ENCODE measurements at places on chromosomes 4 and X.

DNA sequence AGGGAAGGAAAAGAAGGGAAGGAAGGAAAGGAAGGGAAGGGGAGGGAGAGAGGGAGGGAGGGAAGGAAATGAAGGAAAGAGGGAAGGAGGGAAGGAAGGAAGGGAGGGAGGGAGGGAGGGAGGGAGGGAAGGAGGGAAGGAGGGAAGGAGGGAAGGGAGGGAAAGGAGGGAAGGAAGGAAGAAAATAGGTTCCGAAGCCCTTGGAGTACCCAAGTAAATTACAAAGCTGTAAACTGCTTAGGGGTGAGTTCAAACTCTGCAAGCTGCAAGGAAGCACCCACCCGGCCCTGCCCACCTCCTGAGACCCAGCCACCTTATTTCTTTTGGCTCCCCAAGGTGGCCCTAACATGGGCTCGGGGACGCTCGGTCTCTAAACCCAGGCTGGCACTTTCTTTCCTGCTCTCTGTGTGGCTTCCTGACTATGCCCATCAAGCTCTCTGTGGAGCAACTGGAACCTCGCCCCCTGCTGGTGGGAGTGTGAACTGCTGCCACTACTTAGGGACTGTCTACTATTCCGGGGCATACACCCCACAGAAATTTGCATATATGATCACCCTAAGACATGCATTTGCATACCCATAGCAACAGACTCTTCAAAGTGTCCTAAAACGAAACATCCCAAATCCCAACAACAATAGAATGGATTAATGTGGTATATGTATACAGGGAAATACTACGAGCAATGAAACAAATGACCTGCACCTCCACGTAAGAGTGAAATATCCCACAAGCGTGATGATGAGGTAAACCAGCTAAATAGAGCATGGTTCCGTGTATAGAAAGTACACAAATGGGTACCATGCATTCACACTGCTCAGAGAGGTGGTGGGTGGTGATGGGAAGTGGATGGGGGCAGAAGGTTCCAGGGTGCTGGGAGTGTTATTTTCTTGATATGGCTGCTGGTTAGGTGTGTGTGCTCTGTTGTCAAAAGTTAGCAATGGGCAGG is 151.7 kb upstream of the TBL1X start:
- no peak for DNase-seq

DNA sequence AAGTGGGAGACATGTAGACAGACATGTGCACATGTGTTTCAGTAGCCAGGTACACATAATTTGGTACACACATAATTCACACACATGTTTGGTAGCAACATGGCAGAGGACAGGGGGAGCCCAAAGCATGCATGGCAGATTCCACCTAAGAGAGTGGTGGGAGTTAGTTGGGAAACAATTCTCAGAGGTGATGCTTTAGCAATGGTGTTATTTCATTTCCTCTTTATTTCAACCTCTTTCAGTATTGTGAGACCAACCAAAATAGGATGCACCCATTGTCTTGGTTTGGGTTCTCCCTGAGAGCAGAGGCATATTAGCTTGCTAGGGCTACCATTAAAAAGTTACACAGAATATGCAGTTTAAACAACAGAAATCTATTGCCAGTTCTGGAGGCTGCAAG is 92.2 kb upstream of the ANXA3 start:
- no peak for DNase-seq

GRCh38 chr4:56937262-56937661 is 29.6 kb downstream of the REST start:
- DNase-seq, result no peak

GRCh38 chr4:57303012-57303751 is 193.0 kb upstream of the IGFBP7 start:
- no peak for DNase-seq

DNA sequence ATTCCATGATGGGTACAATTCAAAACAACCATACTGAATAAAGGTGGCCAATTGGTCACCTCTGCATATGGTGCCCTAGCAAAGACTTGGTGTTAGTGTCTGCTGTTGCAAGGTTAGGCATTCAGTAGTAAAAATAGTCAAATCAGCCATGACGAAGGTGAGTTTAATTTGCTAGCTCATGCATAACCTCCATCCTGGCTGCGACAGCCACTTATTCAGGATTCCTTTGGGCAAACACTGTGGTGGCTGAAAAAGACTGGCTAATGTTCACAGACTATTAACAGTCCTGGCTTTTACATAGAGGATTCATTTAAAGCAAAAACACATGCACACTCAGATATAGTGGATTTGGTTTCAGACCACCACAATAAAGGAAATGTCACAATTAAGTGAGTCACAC is 34.8 kb upstream of the MAP9 start:
- DNase-seq, result no peak

GRCh38 chr4:87088186-87088585 is 132.2 kb downstream of the KLHL8 start:
- DNase-seq, result no peak

GRCh38 chr4:97367878-97368277 is 775.4 kb downstream of the STPG2 start:
- DNase-seq, result no peak

DNA sequence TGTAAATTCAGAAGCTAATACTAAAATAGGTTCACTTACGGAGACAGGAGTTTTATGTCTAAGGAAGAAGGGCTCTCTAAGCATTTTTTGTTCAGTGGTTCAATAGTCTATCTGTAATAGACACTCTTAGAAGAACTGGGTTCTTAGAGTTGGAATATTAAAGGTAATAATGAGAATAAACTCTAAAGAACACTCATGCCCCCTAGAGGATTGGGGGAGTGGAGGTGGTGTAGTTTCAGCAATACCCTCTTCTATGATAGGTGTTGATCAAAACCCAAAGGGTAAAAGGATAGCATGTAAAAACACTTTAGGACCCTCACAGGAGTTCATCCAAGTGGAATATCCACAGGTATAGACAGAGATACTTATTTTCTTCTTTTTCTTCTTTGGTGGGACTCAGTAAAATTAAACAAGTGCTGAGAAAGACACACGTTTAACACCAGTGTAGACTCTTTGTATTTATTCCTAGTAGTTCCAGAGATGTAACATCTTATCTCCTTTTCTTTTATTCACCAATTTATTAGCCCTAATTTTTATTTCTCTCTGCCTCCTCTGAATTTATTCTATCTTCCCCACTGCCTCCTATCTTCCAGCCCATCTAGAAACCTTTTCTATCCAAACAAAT is 25.7 kb upstream of the MND1 start:
- peak; percentile 44 for DNase-seq

- DNase-seq, result no peak
These were observed 113.3 kb downstream of the ELOVL6 start for GRCh38 chr4:110085131-110085530.

DNA sequence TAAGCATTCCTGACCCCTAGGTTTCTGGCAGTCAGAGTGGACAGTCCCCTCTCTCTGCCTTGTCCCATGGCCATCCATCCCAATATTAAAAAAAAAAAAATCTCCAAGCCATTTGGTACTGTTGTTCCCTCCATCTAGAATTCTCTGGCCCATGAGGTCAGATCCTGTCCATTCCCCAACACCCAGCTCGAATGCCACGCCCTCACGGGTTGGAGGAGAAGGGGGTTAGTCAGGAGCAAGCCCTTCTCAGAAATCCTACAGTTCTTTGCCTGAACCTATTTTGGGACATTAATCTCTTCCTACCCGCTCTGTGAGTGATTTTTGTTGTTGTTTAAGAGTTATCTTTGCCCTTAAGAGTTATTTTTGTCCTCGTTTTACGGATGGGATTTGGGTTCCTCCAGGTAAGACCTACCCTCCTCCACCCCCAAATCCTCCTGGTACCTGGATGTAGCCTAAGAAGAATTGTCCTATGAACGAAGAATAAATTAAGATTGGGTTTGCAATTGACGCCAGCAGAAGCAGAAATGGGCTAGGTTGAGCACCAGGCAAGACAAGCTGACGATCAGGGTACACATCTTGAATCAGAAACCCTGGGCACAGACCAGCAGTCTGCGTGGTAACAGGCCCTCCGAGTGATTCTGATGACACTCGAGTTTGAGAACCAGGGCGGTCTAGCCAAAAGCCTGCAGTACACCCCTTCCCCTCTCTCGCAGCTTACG is 977 bp downstream of the RNF175 start:
- DNase-seq, result no peak

- no peak for DNase-seq
These were observed 3.4 kb downstream of the GLUD2 start for GRCh38 chrX:121050781-121051180.

- DNase-seq, result no peak
These were observed 77.1 kb downstream of the PRKG2 start for GRCh38 chr4:81137894-81138293.

GRCh38 chr4:38413524-38414341 is 250.3 kb upstream of the KLF3 start:
- no peak for DNase-seq

- no peak for DNase-seq
These were observed 30.3 kb downstream of the CCKAR start for GRCh38 chr4:26459756-26460530.

DNA sequence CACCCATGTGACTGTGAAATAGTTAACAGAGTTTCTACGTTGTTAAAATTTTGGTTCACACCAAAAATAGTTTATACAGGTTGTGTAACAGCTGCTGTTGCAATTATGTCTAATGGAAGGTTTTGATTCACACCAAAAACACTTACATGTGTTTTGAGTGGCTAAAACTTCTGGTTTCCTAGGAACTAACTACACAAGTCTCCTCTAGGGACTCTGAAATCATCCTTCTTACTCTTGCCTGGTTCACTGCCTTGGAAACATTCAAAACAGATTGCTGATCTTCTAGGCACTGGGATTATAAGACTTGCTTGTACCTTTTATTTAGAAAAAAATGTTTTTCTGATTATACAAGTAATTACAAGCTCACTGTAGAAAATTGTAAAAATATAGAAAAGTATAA is 14.9 kb upstream of the MORC4 start:
- DNase-seq, result no peak

DNA sequence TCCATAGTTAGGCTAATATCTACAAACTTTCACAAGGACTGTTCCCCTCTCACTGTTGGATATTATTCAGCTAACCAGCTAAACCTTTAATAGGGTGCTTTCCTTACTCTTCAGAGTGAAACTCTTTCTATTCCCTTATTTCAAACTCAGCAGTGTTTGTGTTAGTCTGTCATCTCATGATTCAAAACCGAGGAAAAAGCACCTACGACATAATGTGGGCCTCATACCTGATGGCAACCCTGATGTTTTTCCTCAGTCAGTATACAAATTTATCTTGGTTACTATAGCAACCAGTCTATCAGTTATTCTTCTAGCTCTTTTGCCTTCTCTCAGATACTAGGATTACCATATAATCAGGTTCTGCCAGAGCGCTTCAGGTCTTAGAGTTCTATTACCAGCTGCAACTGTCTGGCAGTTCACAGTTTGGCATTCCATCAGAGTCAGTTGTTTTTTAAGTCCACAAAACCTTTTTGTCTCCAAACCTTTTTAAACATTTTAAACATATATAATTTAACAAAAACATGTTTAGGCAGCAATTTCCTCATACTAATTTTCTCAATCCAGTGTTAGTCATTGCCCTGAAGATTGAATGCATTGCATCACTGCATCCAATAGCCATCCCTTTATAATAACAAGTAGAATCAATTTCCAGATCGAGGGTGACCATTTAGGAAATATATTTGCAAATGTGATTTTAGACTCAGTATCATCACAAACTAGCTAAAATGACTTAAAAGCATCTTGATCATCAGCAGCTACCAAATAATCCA is 7.4 kb downstream of the WDR44 start:
- DNase-seq, result no peak

DNA sequence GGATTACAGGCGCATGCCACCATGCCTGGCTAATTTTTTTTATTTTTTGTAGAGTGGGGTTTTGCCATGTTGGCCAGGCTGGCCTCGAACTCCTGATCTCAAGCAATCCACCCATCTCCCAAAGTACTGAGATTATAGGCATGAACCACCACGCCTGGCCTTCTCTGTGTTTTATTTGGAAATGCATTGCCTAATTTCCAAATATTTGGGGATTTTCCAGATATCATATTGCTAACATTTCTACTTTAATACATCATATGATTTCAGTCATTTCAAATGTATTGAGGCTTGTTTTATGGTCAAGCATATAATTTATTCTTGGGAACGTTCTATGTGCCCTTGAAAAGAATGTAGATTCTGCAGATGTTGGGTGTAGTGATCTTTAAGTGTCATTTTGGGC is 38.8 kb downstream of the FGF2 start:
- DNase-seq, result no peak

GRCh38 chr4:74092957-74093356 is 6.0 kb downstream of the CXCL2 start:
- no peak for DNase-seq

- DNase-seq, result no peak
These were observed 311.4 kb downstream of the MAPK10 start for GRCh38 chr4:86048426-86048825.

GRCh38 chr4:7947927-7948326 is 8.3 kb upstream of the AFAP1 start:
- no peak for DNase-seq

- no peak for DNase-seq
These were observed 570.1 kb upstream of the ACTRT1 start for GRCh38 chrX:128622296-128622695.

GRCh38 chr4:93384887-93385286 is 443.7 kb upstream of the ATOH1 start:
- no peak for DNase-seq

DNA sequence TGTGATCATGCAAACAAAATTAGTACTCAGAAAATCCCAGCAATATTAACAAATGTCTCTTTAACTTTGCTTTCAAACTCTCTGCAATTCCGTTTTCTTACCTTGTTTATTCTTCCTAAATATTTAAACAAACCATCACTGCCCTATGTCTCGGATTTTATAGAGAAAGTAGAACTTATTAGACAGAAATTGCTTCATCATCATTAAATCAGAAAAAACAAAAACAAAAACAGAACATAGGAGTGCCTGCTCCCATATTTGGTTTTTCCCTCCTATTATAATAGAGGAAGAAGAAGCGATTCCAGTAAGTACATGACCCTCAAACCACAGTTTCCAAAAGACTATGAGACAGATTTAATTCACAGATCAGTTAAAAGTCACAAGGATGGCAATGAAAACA is 1228.0 kb downstream of the RPA4 start:
- no peak for DNase-seq

DNA sequence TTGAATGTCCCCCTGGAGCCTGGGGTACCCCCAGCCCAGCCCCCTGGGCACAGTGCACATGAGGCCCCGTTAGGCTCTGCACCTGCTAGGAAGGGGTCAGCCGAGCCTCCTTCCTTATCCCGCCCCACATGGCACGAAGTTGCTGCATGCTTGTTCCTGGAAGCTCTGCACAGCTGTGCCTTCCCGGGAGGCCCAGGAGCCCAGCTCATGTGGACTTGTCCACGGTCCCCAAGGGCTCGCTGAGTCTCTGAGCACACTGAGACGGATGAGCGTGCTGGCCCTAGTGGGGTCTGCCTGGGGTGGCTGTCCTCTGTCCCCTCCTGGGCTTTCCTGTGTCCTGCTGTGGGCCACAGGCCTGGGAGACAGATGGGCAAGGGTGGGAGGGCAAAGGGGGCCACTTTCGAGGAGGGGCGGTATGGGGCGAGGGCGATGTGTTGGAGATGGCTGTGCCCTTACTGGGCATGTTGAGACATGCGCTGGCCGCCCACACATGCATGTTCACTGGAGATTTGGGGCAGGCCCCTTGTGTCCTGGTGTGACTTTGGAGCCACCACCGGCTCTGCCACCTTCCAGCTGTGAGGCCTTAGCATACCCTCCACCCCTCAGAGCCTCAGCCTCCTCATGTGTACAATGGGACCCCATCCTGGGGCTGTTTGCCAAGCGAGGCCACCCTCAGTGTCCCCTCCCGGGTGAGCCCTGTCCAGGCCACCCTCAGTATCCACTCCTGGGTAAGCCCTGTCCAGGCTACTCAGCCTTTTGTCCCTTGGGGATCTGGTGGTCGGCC is 237.6 kb downstream of the AFAP1 start:
- no peak for DNase-seq
